ENCODE measurements at places on chromosomes 6 and 20.

- DNase-seq: no peak
Measured at GRCh38 chr20:22962567-22963439, 72.3 kb upstream of the SSTR4 start.

DNA sequence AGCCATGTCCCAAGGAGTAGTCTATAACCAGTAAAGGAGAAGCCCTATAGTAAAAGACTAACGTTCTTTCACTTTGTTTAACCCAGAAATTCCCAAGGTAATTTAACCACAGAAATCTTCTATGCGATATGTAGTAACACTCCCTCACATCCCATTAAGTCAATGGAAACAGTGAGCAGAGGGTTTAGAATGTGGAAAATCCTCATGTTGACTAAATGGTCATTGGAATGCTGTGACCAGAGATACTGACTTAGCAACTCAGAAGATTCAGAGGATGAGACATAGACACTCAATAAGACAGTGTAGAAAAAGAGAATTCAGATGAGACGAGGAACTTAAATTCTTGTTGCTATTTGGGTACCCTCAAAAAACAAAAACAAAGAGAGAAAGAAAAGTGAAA lies 562.2 kb upstream of the NOX3 start:
- no peak for DNase-seq

DNA sequence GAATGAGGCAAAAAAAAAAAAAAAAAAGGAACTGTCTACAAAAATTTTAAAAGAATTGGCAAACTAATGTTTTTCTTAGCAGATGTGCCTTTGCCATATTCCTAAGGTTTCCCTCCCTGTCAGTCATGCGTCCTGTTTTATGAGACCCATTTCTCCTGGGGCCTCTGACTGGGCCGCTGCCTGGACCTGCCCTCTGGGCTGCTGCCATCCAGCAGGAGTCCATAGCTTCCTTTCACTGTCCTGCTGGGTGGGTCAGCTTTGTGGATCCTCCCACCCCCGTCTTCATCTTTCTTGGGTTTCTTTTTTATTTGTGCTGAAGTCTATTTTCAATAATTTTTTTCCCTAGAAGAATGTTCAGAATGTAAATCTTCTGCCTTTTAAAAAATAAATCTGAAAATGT lies 110.8 kb upstream of the SCP2D1 start:
- no peak for DNase-seq

GRCh38 chr6:27081931-27082330 lies 165.6 kb upstream of the PRSS16 start:
- DNase-seq: no peak

- DNase-seq: no peak
Measured at GRCh38 chr6:158816803-158817727, 2.1 kb downstream of the EZR start.

GRCh38 chr6:51855310-51856082 lies 231.9 kb downstream of the PKHD1 start:
- DNase-seq: peak; percentile 64

DNA sequence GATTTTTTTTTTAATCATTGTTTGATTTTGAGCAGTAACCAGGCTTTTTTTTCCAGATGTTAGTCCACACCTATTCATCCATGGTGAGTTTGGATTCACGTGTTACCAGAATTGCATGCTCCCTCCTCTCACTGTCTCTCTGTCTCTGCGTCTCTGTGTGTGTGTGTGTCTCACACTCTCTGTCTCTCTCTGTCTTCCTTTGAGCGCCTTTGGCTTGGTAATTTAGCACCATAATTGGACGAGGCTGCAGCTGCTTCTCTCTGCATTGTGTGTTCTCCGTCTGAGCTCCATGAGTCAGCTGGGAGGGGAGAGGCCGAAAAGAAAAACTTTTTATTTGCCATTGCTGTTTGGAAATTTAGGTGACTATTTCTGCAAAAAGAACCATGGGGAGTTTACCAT lies 3.4 kb downstream of the TFAP2B start:
- DNase-seq: no peak

GRCh38 chr6:156946370-156946936 lies 169.3 kb downstream of the ARID1B start:
- DNase-seq: no peak

DNA sequence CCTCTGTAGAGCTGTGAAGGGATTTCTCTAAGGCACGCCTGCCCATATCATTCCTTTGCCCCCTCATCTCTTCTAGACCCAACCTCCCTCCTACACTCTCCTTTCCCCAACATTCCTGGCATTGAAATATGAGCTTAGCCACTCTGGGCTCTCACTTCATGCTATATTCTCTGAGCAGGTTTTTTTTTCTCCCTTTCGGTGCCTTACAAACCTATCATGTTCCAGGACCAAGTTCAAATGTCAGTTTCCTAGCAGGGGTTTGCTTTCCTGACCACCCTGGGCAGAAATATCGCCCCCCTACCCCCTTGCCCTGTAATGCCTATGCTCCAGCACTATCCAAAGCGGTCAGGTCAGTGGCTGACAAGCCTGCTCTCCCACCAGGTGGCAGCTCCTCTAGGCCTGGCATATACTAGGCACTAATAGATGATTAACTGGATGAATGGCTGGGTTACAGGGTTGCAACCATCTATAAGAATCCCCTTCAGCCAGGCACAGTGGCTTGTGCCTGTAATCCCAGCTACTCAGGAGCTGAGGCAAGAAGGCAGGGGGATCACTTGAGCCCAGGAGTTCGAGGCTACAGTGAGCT lies 25.7 kb upstream of the AAR2 start:
- no peak for DNase-seq

GRCh38 chr20:37228656-37229055 lies 33.0 kb downstream of the GHRH start:
- no peak for DNase-seq

DNA sequence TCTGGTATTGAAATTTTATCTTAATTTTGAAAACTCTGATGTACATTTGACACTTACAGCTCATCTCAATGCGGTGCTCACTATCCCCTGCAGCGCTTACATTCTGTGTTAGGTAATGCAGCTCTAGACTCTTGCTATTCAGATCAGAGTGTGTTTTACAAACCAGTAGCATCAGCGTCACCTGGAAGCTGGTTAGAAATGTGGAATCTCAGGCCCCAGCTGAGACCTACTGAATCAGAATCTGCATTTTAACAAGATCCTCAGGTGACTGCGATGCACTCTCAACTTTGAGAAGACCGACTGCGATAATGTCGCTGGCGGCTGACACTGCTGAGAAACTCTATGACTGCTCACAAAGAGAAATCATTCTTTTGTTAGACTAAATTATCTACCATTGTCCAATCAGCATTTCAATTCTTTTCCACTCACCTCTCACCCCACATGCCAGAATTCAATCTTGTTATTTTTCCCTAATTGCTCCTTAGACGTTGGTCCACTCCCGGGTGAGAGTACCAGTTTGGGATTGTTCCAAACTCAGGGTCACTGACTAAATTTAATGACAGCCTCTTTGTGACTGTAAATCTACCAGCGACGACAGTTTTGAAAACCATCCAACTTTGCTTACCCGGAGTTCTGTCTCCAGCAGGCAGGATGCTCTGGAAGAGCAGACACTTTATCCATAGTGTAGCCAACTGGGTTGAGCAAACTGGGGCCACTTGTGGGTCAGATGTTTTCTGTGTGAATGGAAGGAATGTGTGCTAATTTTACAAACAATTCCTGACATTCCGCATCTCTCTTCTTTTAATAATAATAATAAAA lies 140.1 kb upstream of the BTBD3 start:
- no peak for DNase-seq

DNA sequence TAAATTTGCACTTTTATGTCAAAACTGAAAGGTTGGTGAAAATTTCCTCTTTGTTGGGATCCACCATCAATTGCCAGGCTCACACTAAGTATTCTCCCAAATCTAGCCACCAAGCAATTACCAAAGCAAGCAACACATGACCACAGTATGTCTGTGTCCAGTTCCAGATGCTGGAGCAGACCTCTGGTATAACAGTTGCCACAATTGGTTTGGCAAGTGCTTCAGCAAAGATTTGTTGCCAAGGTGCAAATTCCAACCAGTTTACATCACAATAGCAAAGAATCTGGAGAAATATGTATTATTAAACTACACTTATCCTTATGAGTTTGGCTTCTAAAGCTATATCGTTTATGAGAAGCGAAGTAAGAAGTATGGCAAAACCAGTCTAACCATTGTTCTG lies 6.4 kb downstream of the GTF2H5 start:
- no peak for DNase-seq

DNA sequence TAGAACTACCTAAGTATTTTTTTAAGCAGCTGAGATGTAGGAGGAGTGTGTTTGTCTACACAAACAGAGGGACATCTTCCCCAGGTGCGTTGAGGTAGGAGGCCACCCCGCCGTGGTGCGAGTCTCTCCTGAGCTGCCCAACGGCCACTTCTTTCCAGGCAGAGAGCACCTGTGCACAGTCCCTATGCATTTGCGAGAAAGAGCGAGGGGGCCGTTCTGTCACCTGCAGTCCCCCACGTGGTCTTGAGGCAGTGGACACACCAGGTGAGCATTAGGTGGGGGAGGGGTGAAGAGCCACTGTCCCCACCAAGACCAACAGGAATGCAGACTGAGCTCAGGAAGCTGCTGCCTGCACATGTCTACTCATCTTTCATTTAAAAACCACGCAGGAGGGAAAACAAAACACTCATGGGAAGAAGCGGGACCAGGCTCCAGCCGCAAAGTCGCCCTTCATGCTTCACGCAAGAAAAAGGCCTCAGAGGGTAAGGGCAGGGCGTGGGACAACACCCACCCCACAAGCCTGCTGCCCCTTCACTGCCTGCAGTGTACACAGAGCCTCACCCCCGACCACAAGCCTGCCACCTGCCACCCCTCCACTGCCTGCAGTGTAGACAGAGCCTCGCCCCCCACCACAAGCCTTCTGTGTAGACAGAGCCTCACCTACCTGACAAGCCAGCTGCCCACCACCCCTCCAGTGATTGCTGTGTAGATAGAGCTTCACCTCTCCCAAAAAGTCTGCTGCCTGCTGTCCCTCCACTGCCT lies 142.0 kb downstream of the DLL1 start:
- no peak for DNase-seq

GRCh38 chr20:47551841-47552240 lies 50.2 kb downstream of the NCOA3 start:
- no peak for DNase-seq

DNA sequence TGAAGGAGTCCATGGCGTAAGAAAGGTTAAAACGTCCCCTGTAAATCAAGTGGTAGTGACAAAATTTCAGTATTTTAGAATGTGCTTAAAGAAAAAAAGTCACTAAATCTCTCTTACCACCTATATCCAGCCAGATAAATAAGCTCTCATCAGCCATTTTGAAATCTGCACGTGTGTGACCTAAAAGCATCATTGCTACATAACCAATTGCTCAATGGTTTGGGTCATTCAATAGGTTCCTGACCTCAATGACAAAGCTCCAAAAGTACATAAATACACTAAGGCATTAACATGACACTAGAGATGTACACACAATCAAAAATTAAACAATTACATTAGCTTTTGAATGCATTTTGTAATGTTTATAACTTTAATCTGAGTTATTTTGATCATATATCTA lies 272.4 kb downstream of the GMDS start:
- no peak for DNase-seq

DNA sequence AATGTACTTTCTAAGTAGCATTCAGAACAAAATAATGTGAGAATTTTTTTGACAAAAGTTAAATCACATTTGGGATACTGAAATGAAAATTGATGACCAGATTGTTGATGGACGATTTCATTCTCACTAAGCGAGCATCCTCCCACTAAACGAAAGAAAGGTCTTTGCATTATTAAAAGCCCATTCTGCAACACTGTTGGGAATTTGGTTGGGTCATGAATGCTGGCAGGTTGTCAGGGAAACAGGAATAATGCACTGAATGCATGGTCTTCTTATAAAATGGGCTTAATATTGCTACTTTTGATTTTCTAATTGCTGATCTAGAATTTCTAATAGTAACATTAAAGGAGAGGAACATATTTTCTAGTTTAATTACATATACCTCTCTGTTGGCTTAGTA lies 229.8 kb downstream of the NKAIN2 start:
- no peak for DNase-seq

DNA sequence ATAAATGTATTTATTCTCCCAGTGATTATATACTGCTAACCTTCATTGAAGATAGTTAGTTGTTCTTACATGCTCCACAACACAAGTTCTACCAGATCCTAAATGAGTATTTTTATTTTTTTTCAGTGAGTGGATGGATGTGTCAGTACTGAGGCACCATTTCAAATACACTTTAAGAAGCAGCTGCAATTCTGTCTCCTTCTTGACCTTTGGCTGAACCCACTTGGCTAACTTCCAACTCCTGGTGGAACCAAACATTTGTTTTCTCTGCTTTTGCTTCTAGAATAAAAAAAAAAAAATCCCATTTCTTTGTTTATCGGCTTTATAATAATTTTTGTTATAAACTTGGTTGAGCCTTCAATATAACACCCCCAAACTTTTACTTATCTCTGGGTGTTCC lies 458.3 kb upstream of the MAP3K7 start:
- DNase-seq: no peak

GRCh38 chr6:45075246-45075645 lies 252.9 kb upstream of the RUNX2 start:
- DNase-seq: no peak

DNA sequence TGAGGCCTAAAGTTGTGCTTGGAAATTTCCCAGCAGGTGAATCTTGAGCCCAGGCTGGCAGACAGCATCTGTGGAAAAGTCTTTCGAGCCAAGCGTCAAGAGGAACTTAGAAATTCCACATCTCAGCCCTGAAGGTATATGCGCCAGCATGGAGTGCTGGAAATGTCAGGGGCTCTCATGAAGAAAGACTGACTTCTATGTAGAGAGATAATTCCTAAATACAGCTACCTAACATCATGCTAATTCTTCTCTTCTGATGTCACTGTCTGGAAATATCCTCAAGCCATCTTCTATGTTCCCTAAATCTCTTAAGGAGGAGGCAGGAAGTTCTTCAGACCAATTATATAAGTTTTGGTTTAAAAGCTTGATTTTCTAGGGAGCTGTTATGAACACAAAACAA lies 492.4 kb upstream of the MARCKS start:
- no peak for DNase-seq

GRCh38 chr6:43475516-43475915 lies 1.9 kb upstream of the TJAP1 start:
- no peak for DNase-seq

DNA sequence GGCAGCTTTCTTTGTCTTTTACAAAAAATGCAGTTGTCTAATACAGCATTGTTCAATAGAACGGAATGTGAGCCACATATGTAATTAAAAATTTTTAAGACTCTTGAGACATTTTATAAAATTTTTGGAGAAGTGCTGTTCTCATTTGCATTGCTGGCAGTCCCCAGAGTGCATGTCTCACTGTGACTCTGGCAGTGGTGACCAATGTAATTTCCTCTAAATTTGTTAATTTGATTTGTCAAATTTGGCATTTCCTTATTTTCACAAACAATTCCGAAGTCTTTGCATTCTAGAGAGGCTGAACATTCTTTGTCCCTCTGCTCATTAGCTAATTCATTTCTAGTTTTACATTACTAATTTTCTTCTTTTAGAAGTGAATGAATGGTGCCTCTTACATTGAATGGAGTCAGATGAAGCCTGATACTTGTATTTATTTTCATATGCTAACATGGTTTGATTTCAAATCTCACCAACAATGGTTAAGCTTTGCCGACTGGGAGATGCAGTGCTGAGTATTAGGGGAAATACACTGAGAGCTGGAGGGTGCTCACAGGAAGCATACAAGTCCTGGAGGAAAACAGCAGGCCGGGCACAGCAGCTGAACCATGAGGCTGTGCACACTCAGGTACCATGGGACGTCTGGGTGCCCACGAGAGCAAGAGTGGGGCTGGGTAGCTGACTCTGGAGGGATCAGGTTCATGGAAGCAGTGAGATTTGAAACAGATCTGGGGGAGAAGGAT lies 68.5 kb upstream of the ARMC2 start:
- no peak for DNase-seq

Measured in GM10248 (cell line).